T-helper 1 cell (primary cell): ENCODE measurements at places on chromosomes 1 and 21.
A peak's percentile ranks its signal among the peaks of the same experiment; 100 is the strongest.

- no peak for DNase-seq
These were observed 45.1 kb downstream of the BACE2 start for GRCh38 chr21:41213021-41213420.

GRCh38 chr1:233078396-233078795 is 128.0 kb downstream of the NTPCR start:
- no peak for DNase-seq

DNA sequence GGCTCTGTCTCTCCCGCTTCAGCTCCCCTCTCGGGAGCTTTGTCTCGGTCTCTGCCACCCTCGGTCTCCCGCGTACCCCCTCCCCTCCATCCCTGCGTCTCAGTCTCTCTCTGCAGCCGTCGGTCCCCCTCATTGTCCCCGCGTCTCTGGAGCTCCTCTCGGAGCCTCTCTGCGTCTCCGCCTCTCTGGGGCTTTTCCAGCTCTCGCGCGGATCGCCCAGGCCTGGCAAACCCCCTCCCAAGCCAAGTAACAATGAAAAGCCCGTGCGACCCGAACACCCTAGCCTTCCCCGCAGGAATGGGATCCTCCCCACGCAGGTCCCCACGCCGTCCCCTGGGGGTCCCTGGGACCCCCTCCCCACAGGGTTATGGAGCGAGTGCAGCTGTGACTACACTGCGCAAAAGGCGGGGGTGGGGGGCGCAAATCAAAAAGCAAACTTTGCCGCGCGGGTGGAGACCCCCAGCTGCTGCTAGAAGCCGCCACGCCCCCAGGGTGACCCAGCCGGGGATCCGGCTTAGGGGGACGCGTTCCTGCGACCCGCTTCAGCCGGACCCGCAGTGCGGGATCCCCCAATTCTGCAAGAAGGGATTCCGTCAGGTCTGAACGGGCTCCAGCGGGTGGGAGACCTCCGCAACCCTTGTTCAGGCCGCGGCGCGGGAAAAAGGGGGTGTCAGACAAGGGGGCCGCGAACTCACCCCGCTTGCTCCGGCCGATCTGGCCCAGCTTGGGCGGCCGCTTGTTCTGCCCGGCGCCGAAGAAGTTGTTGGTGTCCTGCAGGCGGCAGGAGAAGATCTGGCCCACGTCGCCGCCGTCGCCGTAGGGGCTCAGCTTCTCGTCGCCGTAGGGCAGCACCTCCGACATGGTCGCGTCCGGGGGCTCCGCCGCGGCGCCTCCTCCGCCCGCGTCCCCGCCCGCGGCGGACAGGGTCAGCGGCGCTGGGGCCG is 1.2 kb downstream of the CAMK2N1 start:
- DNase-seq = no peak

GRCh38 chr1:156750191-156750672 is 1.2 kb downstream of the HDGF start:
- DNase-seq = no peak

DNA sequence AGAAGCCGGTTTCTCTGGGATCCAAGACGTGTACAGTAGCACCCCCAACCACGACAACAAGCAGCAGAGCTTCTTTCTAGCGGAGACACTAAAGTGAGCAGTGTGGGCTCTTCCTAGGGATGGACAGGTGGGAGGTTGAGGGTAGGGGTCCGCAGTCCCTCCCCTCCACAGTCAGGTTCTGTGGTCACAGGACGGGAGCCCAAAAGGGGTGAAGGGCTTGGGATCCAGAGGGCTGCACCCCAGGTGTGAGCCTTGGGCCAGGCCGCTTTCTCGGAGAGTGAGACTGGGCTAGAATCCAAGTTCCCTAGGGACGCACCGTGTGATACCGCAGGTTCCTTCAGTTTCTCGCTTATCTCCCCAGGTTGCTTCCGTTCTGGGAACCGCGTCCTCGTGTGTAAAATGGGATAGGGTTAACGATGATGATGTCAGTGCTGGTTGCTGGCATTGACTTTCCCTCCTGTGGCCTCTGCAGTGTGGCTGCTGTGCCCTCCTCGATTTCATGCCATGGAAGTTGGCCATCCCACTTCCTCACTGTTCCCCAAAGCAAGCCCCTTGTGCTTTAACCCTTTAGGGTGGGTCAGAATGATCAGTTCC is 17.3 kb upstream of the SELENON start:
- DNase-seq = no peak

DNA sequence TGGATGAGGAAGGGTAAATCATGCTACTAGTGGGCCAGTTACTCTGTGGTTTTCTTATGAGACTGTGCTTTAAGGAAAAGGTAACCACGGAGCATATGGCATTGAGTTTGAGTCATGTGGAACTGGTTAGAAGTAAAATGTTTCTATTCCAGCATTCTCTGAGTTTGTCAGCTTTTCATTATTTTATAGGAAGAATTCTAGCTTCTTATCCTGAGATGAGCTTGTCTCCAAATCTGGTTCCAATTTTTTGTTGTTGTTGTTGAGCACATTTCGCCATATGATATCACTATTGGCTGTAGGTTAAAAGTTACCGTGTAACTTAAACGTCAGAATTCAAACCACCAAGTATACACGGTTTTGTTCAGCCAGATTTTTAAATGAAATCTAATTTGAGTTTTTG is 69.9 kb downstream of the ATF6 start:
- DNase-seq = no peak

GRCh38 chr1:167457936-167458584 is 60.3 kb downstream of the CD247 start:
- no peak for DNase-seq

- DNase-seq = no peak
These were observed 183.3 kb downstream of the IGSF21 start for GRCh38 chr1:18290740-18291412.

DNA sequence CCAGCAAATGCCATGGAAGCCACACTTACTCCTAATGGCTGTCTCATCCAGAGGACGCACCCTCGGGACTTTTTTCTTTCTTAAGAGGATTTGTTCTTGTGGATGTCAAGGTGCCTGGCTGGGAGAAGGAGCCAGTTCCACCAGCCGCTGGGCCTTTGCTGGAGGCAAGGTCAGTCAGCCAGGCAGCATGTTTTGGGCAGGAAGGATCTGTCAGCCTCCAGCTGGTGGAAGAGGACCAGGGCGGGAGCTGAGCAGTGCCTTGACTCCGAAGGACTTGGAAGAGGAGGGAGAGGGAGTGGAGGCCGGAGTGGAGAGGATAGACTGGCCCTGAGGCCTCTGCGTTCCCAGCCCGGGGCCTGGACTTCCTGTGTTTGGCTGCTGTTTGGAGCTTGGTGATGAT is 5.7 kb downstream of the IGSF5 start:
- DNase-seq = no peak

DNA sequence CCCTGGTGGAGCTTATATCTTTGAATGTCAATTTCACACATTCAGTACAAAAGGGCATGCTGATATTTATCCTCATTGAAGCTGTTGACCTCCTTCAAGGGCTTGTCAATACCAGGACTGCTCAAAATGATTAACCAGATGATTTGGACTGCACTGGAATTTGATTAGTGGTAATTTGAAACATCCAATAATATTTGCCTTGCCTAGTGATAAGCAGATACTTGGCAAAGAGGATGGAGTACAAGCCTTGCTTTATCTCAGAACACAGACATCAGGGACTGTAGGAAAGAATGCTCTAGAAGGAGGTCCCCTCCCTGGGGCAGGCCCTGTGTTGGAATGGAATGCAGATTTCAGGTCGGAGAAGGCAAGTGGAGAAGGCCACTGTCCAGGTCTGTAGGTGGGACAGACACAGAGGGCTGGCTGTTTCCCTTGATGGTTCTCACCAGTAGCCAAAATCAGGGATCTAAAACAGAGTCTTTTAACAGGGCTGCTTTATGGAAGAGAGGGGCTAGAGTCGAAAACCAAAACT is 64.8 kb upstream of the ZNF648 start:
- no peak for DNase-seq

- DNase-seq = no peak
These were observed 1351.7 kb downstream of the MRPL39 start for GRCh38 chr21:24255591-24255990.

GRCh38 chr1:54024358-54024757 is 6.4 kb upstream of the LDLRAD1 start:
- DNase-seq = no peak

- DNase-seq = no peak
These were observed 21.8 kb upstream of the ERRFI1 start for GRCh38 chr1:8047686-8048445.

DNA sequence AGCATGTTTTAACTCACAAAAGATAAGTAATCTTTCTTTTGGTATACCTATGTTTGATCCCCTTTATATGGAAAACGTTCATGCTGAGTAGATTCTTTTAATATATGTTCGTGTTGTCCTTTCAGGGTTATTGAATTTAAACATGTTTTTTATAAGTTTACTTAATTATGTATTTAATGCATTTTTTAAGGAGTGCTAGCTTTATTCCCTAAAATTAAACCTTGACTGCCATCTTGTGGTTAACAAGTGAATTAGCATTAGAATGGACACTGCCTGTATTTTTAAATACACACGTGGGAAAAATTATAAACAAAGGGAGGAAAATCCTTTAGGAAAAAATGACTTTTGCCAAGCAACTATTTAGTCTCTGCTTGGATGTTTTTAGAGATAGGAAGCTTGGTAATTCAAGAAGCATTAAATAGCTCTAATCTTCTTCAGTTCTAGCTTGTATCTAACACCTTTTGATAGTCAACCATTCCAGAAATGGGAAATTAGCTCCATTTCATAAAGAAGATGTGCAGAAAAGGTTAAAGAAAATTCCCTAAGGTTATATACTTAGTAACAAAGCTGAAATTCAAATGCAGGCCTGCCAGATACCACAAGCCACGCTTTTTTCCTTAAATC is 43.0 kb downstream of the UBE2U start:
- no peak for DNase-seq

DNA sequence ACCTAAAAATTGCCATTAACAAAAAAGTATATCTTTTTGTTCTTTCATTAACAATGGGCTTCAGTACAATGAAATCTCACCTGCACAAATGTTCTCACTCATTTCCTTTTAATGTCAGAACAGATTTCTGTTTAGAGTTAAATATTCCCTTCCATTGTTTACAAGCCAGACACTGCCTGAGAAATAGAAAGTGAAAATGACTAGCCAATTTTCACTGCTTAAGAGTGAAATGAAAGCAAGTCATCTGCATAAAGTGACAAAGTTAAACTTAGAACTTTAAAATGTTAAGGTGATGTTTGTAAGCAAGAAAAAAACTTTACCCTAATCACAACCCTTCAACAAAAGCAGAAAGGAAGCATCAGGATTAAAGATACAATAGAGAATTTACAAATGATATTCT is 27.5 kb downstream of the COA6 start:
- DNase-seq = no peak

DNA sequence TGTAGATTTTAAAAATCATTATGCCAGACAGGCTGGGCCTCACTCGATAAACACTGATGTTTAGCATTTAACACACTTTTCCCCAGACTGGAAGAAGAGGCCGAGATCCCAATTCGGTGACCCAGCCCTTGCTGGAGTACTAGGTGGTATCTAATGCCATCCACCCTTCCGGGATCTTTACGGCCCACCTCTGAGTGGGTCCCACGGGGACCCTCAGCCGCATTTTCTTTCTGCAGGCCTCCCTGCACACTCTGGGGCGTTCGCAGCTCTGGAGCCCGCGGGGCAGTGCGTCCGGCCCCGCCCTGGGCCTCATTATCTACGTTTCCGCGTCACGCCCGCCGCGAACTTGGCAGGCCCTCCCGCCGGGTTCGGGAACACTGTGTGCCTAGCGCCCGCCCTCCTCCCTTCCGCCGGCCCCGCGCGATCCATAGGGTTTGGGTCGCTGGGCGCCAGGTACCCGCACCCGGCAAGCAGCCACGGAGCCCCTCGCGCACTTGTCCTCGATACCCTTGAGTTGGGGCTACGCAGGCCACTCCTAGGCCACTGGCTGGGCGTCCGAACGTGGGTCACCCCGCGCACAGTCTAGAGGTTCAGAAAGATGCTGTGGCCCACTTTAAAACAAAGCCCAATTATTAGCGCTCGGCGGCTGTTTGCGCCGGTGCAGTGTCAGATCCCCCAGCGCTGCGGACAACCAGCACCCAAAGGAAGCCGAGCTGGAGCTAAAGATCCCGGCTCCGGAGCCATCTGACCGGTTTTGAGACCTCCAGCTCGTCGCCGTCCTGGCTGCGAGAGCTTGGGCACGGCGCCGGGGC is 950 bp upstream of the EVA1C start:
- peak; percentile 32 for DNase-seq

- DNase-seq = no peak
These were observed 94.4 kb downstream of the PRDM16 start for GRCh38 chr1:3163356-3163755.

- no peak for DNase-seq
These were observed 3.1 kb upstream of the KRTAP21-1 start for GRCh38 chr21:30758306-30758705.
